Femur (tissue), 1 donor: ENCODE measurements at places on chromosomes 12 and 14.

DNA sequence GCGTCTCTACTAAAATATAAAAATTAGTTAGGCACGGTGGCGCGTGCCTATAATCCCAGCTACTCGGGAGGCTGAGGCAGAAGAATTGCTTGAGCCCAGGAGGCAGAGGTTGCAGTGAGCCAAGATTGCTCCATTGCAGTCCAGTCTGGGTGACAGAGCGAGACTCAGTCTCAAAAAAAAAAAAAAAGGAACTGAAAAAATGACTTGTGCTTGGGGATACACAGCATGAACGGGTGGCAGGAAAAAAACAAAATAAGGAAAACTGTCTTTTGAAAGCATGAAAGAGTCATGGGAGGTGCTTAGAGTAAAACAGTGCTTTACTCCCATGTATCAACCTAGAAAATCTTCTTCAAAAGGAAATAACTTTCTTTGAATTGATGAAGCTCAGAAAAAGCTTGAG lies 80.8 kb downstream of the TMTC1 start:
- DNase-seq = no peak

- no peak for DNase-seq
These were observed 4.2 kb upstream of the ARID4A start for GRCh38 chr14:58294201-58294600.

DNA sequence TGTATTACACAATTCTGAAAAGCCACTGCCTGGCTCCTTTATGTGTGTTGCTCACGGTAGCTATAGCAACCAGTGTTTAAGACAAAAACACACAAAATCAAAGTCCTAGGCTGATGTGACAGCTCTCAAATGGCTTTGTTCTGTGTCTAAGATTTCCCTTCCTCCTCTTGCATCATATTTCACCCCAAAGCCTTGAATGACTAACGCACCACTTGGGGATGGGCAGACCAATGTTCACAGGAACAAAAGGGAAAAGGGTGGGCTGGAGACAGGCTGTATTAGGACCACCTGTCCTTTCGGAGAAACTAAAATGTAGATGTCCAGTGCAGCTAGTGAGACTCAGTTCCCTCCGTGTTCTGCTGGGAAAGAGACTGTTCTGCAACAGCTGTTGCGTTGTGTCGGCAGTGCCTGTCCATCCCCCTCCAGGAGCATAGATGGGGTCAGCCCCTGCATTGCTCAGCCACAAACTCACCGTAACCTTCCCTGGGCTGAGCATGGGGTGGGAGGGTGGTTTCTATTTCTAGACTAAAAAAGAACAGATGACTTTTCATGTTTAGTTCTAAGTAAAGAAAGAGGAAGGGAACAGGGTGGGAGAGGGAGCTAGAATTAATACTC lies 26.8 kb upstream of the DAAM1 start:
- peak; percentile 48 for DNase-seq

GRCh38 chr12:26109343-26109881 lies 15.4 kb downstream of the BHLHE41 start:
- peak; percentile 68 for DNase-seq

GRCh38 chr12:93122569-93123091 lies 193.5 kb upstream of the EEA1 start:
- no peak for DNase-seq

GRCh38 chr14:77119851-77120250 lies 21.7 kb downstream of the ZDHHC22 start:
- no peak for DNase-seq
